Thymus (tissue), 14 donors: ENCODE measurements at places on chromosomes 5 and 9. TPM values are rescaled to one million over a fixed set of nuclear protein-coding genes. Genes with fewer than 3 reads are reported as not detected.

- no peak for DNase-seq
Observed at GRCh38 chr5:3103262-3103811, 351.9 kb upstream of the IRX2 start.

DNA sequence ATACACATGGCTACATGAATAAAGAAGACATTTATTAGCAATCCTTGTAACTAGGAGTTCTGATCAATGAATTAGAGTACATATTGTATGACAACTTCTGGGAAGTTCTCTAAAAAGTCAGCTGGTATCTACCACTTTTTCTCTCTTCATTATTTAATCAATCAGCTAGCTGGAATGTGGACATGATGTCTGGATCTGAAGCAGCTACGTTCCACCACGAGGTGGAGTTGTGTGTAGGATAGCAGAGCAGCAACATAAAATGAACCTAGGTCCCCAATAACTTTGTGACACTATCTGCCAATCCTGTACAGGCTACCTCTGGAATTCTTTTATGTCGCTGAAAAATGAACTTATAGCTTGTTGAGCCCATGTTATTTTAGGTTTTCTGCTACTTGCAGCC, 32.9 kb upstream of the ENTREP1 start:
- DNase-seq = no peak

DNA sequence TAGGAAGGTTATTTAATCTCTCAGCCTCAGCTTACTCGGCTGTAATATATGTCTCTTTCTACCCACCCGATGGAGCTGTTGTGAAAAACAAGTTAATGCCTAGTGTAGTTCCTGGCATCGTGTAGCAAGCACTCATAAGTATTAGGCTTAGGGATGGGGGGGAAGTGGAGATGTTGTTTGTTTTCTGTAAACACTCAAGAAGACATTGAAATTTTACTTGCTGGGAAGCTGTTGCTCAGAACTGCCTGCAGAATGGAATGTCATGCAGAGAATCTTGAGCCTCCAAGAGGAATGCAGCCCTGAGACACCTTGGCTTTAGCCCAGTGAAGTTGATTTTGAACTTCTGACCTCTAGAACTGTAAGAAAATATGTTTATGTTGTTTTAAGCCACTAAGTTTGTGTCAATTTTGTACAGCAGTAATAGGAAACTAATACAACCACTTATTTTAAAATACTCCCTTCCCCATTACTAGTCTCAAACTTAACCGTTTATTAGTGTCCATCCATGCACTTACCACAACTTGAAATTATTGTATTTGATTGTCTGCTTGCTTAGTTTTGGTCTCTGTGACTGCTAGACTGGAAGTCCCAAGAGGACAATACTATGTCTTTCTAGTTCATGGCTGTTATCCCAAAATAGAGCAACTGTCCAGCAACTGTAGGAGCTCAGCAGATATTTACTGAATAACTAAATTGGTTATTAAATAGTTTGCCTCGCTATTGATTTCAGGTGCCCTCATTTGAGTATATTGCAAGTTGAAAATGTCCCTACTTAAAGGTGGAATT, 53.8 kb downstream of the MFAP3 start:
- DNase-seq = no peak

GRCh38 chr9:565528-565927, 276.0 kb upstream of the DMRT1 start:
- no peak for DNase-seq

DNA sequence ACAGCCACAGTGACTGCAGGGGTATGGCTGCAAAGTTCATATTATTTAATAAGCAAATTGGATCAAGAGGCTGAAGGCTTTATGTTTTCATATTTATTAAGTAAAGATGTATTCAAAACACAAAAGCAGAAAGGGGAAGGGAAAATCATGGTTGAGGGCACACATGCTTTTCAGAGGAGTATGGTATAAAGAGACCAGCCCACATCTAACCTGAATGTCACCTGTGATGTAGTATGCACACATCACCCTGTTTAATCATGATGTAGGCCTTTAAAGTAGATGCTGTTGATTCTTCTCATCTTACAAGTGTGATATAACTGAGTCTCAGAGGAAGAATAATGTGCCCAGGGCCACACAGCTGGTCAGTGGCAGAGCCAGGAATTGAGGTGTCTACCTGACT, 211.8 kb downstream of the DCP2 start:
- no peak for DNase-seq

DNA sequence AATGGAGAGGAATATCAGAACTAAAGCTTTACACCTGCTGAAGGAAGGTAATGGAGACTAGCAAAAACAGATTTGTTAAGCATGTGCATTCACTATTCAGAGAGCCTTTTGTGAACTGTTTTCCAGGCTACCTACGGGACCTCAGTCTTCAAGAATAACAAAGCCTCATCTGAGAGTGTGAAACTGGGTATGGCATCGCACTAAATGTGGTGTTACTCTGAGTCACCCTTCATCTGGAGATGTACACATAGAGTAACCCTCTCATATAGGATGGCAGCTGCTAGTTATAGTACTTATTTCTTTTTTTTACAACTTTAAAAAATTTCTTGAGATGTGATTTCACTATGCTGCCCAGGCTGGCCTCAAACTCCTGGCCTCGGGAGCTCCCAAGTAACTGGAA, 306.8 kb downstream of the ZNF608 start:
- DNase-seq = no peak

DNA sequence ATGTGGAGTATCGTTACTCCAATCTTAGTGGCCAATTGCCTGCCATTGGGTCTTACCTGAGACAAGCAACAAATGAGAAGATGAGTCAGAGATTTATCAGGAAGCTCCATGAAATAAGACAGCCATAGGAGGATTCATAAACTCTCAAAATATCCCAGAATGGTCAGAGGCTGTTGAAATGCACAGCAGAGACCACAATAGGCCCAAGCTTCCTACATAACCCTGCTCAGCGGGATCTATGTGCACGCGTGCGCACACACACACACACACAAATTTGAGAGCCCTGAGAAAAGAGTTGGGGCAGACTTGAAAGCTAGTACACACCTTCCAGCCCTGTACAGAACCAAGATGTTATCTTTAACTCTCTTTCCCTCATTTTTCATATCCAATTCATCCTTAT, 9.8 kb downstream of the UIMC1 start:
- DNase-seq = no peak

DNA sequence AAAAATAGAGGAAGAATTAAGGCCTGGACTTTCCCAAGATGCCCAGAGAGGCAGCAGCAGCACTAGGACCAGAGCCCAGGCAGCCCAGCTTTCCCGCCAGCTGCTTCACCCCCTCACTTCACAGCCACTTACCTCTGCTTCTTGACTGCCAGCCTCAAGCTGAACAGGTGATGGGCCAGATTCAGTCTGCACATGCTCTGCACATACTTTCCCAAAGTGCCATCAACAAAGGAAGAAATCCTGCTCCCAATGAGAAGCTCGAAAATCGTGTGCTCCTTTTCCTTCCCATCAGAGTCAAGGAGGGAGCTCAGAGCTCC, 4.1 kb upstream of the SLC25A48 start:
- no peak for DNase-seq

GRCh38 chr9:3912280-3912679, 386.5 kb upstream of the RFX3 start:
- no peak for DNase-seq

- DNase-seq = no peak
Observed at GRCh38 chr5:117204926-117205869, 630.6 kb upstream of the SEMA6A start.

DNA sequence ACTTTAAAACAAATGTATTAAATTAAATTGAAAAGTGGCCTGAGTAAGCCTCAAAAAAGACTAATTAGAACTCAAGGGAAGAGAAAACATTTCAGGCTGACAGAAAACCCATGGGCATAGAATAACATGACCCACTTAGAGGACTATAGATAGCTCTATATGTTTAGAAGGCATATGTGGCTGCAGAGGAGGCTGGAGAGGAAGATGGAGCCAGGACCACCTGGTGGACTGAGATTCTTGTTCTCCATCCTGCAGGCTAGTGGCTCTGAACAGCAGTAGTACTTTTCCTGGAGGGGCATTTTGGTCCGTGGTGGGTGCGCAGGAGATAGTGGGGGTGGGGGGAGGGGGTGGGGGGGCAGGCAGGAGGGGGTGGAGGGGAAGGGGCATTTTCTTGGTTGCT, 10.3 kb upstream of the NPR2 start:
- no peak for DNase-seq

DNA sequence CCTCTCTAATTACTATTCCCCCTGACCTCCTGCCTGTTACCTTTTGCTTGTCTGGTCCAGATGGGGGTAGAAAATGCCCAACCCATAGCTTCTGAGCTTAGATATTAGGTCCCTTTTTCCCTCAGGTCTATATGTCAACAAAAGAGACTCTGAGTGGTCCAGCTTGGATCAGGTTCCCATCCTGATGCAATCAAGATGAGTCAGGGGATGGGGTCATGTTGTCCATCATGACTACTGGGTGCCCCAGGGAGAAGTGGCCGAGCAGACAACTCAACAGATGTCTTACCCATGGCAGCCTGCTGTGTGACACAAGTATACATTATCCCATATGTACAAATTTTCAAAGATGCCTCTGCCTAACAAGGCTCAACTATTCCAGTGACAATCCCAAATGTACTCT, 9.1 kb upstream of the ANKH start:
- DNase-seq = no peak

DNA sequence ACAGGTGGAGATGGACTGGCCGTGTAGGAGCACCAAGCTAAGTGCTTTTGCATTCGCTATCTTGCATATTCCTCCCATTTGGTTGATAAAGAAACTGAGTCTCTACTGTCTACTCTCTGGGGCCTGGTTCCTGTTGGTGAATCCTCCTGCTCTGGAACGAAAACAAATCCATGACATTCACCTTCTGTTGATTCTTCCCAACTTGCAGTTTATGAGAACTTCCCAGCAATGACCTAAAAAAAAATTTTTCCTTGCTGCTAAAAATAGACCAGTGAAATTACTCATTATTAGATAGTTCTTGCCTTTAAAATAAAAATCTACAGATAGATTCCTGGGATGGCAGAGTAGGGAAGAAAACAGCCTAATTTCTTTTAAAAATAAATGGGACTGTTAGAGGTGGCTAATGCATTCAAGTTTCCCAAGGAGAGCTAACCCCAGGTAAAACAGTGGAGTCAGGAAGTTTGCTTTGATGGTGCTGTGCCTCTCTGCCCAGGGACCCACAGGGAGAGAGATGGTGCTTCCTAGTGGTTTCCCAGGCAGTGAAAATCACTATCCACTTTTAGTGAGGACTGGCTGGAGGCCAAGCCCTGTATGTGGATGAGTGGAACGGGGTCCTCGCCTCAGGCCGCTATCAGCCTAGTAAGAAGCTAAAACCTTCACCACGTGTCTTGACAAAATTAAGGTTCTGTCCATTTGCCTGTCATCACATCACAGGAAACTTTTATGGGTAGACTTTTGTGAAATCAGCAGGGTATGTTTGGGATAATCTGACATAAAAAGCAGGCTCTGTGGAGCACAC, 68.4 kb upstream of the NR3C1 start:
- DNase-seq = no peak

DNA sequence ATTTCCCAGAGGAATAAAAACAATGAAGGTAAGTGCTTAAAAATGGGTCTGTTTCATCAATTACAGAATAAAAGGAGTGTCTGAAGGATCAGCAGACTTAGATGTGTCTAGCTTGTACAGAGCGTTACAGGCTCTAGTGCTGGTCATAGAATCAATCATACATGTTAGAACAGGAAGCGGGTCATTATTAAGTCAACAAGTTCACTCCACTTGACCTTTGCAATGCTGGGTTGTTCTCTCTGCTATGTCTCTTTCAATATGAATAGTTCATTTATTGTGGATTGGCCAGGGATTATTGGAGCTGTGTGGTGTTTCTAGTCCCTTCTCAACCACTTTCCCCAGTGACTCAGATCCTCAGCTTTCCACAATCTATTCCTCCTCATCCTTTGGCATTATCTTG, 20.7 kb upstream of the EGFLAM start:
- no peak for DNase-seq

DNA sequence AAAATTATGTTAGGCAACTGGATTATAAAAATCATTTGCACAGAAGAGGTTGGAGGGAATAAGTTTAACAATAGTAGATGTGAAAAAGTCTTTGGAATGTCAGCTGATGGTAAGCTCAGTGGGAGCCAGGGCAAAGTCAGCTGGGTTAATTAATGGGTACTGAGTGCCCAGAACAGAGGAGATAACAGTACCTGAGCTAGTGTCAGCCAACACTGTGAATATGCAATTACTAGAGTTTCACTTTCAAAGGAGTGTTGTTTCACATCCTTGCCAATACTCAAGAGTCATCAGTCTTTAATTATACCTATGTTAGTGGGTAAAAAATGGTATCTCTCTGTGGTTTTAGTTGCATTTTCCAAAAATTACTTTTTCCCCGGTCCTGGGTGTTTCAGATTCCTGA, 135.1 kb downstream of the KIF4B start:
- DNase-seq = no peak

DNA sequence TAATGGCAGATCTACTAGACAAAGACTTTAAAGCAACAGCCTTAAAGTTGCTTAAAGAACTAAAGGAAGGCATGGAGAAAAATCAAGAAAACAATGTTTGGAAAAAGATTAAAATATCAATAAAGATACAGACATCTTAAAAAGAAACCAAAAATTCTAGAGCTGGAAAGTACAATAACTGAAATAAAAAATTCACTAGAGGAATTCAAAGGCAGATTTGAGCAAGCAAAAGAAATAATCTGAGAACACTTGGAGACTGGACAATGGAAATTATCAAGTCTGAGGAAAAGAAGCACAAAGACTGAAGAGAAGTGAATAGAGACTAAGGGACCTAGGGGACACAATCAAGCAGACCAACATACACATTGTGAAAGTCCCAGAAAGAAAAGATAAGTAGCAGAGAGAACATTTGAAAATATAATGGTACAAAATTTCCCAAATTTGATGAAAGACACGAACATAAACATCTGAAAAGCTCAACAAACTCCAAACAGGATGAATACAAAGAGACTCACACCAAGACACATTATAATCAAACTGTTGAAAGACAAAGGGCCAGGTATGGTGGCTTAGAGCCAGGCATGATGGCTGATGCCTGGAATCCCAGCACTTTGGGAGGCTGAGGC, 26.3 kb downstream of the SIL1 start:
- DNase-seq = no peak

Gene EIF4EBP3
- total RNA-seq = 4.5 TPM

Gene BARX1
- 0.14 TPM for total RNA-seq

Gene TEX10
- 35.0 TPM for total RNA-seq

Gene BASP1
- total RNA-seq = 24.3 TPM

Gene PCDHA5
- not detected for total RNA-seq

Gene NMUR2
- total RNA-seq = 0.05 TPM

Gene SPRY4
- total RNA-seq = 1.6 TPM
